ENCODE measurements at places on chromosomes 5 and 9.

DNA sequence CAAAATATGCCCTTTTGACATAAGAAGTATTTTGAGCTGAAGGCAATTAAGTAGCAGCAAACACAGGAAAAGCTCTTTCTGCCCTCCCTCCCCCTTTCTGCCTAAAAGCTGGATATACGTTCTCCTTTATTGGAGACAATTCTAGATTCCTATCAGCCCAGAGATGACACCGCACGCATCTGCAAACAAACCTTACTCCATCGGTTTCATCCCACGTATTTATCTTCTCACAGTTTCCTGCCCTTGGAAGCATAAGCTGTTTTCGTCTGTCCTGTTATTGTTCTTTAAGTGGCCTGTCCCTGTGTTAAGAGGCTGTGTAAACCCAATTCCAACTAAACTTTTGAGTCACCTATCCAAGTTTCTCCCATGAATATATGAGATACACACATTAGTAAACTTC is 11.8 kb downstream of the TBC1D9B start:
- DNase-seq: no peak

DNA sequence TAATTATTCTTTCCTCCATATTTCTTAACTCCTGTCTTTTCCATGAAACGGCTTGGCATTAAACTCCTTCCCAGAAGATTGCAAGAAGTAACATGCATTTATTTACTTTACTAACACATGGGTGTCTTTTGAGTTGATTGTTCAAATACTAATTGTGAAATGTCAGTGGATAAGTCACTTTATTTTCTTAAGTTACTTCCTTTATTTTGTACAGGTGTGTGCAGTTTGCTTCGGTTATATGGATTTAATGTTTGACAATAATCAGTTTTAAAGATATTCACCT is 761 bp upstream of the SHOC1 start:
- DNase-seq: no peak

- DNase-seq: no peak
Observed at GRCh38 chr5:90898326-90899013, 339.9 kb downstream of the ADGRV1 start.

- DNase-seq: no peak
Observed at GRCh38 chr5:32538031-32538547, 47.3 kb upstream of the SUB1 start.

DNA sequence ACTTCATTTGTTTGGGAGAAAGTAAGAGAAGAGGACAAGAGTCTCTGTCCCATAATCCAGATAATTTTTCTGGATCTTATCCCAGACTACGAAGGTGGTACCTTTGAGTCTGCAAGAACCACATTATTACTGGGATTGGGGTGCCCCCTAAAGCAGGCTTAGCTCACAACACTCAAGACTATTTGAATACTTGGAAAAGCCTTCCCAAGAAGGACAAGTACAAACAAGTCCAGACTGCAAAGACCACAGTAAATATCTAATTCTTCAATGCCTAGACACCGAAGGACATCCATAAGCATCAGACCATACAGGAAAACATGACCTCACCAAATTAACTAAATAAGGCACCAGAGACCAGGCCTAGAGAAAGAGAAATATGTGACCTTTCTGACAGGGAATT is 40.2 kb upstream of the TMED7 start:
- no peak for DNase-seq

GRCh38 chr5:136020383-136021015 is 8.3 kb upstream of the TGFBI start:
- no peak for DNase-seq

GRCh38 chr5:96572864-96573512 is 89.2 kb upstream of the CAST start:
- no peak for DNase-seq
